ENCODE measurements at places on chromosomes 3 and 15.

GRCh38 chr15:62083194-62084154 is 16.7 kb downstream of the C2CD4A start:
- no peak for DNase-seq

DNA sequence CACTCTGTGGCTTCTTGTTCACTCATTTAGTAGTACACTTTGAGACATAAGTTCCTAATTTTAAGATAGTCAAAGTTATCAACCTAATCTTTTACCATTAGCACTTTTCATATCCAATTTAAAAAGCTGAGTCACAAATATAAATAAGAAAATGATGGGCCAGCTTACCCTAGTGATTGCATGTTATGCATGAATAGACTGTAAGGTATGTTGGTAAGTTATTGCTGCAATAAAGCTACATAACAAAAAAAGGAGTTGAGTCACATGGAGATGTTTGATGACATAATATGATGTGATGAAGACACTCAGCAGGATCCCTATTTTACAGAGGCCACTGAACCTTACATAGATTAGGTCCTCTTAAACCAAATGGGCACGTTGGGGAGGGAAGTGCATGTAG is 161.3 kb downstream of the OCA2 start:
- DNase-seq, result no peak

- DNase-seq, result no peak
These were observed 317.6 kb downstream of the CHL1 start for GRCh38 chr3:514192-514591.

GRCh38 chr3:56076746-56077145 is 391.5 kb downstream of the ERC2 start:
- DNase-seq, result no peak

- DNase-seq, result no peak
These were observed 168.2 kb upstream of the KCNMB2 start for GRCh38 chr3:178367817-178368617.

DNA sequence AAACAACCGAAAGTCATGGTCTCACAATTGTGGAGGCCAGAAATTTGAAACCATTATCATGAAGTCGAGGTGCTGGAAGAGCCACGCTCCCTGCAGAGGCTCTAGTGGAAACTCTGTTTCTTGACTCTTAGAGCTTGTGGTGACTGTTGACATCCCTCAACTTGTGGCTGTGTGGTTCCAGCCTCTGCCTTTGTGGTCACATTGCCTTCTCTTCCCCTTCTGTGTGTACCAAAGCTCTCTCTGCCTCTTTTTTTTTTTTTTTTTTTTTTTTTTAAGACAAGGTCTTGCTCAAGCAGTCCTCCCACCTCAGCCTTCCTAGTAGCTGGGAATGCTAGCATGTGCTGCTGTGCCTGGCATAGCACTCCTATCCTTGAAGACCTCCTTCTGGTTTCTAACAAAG is 48.7 kb upstream of the CRTC3 start:
- no peak for DNase-seq

GRCh38 chr3:26840272-26840870 is 217.8 kb downstream of the LRRC3B start:
- no peak for DNase-seq

DNA sequence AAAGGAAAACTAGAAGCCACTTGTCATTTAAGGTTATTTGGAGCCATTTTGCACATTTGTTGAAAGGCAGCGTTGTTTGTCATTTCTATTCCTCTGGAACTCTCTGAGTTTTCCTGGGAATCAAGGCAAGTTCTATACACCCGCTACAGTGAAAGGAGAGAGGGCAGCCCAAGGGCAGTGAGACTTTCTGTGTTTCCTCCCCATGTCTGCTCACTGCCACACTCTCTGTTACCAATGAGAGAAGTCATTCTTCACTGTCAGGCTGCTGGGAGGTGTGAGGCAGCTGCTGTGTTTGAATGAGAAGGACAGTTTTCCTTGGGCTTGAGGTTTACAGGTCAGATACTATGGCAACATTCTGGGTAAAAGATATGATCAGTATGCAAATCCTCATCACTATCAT is 36.0 kb downstream of the ATP13A5 start:
- DNase-seq, result no peak

GRCh38 chr3:57063032-57063431 is 2.6 kb downstream of the SPATA12 start:
- no peak for DNase-seq

- no peak for DNase-seq
These were observed 58.0 kb upstream of the ICE2 start for GRCh38 chr15:60536951-60537350.

DNA sequence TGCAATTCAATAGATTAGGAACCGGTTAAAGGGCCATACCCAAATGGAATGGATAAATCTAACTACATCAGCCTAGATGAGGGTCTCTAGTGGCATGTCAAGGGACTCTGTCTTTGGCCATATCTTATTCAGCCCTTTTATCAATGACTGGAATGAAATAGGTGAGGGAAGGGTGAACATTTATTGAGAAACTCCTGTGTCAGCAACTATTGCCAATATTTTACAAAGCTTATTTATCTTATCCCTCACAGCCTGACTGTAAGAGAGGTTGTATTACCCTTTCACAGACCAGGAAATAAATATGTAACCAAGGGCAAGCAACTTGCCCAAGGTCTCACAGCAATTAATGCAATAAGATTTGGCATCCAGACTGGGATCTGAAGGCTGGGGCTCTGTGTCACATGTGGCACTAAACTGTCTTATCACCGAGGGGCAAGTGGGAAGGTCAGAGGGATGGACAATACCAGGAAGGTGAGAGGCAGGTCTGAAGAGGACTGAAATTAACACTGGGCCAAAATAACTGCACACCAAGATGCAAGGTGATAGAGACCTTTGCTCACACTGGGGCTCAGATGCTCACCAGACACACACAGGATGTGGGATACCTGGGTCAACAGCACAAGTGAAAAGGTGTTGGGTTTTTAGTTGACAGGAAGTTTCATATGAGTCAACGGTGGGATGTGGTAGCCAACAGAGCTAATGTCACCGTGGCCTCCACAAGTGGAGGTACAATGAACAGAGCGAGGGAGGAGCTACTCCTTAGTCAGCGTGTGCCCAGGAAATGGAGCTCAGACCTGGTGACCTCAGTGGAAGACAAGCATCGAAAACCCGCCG is 261.3 kb downstream of the RPLP1 start:
- peak; percentile 69 for DNase-seq

GRCh38 chr15:66863390-66864085 is 161.5 kb downstream of the SMAD6 start:
- no peak for DNase-seq

DNA sequence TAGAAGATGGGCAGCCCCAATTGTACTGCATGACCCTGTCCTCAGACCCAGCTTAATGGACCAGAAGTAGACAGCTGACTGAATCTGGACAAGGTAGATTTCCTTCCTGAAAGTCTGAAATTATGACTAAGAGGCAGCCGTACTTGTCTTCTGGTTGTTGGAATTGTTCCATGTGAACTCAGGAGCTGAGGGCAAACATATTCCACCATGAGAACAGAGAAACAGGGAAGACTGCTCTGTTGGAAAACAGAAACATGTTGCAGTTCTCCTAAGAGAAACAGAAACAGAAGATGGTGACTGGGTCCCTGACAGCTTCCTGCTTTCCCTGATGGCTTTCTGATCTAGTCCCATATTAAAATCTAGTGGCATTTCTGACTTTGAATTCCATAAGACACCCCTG is 24.1 kb downstream of the POPDC2 start:
- no peak for DNase-seq

- no peak for DNase-seq
These were observed 162.4 kb upstream of the CGNL1 start for GRCh38 chr15:57213862-57214261.

DNA sequence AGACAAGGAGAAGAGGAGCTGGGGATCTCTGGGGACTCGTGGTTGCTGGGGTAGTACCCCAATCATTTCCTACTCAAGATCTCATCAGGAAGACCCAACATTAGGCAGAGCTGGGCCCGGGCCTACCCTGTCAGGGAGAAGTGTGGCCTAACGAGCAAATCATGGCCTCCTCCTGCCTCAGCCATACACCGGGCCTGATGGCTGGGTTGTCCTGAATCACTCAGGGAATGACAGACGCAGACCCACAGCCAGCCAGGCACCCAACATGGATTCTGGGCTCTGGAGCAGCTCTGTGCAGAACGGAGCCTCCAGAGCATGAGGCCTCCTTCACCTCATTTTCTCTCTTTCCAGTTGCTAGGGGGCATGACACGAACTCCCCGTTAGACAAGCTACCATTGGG is 19.7 kb downstream of the ITGA11 start:
- no peak for DNase-seq

DNA sequence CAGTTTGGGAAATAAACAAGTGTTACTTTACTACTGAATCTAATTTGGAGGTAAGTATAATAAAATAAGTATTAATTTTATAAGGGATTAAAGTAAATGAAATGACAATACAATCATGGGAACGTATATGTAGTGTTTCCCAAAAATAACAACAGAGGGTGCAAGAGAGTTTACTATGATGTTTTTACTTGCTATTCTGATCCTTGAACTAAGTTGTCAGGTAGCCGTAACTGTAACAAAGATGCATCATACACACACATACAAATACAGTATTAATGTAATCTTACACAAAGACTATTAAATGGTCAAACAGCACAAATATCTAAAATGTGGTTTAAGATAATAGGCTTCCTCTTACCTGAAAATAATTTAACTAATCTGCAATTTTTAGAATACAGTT is 311.4 kb downstream of the TBC1D5 start:
- no peak for DNase-seq

DNA sequence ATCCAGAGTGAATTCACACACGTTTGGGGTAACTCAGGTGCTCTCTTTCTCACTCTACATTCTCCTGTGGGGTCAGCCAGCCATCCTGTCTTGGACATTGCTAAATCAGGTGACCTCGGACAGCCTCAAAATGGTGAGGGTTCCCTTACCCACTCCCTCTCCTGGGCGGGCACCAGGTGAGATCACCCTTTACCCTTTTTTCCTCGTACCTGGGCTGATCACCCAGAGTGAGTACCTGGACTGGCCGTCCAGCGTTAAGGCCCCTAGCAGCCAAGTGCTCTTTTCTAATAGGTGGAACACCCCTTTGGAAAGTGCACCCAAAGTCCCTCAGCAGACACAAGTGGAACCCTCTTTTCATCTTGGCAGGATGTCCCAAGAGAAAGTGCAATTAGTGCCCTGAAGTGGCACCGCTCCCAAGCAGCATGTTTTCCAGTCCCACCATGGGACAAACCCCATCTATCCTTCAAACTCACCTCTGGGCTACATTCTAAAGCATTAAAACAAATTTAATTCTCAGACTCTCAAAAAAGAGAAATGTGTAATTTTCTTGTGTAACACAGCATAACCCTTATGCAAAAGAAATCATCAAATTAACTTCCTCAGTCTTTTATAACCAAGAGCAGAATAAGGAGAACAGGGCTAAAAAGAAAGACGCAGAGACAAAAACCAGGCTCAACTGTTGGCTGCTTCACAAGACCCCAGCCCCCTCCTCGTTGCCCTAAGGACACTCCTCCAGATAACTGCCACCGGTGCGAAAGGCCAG is 20.7 kb downstream of the TRANK1 start:
- DNase-seq, result no peak

DNA sequence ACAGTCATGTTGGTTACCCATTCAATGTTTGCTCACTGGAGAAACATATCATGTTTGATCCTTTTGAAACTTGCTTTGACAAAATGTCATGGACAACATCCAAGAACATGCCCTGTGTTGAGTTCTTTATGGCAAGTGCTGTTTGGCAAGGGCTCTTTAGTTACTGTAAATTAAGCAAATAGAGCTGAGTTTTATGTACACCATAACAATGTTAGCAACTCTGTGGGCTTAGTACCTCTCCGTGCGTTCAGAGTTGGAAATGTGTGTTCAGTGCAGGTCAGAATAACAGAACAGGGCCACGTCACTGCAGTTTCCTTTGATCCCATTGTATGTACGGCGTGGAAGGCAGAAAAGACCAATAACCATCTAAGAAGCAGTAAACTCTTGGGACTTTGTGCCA is 132.5 kb downstream of the MYRIP start:
- DNase-seq, result no peak

DNA sequence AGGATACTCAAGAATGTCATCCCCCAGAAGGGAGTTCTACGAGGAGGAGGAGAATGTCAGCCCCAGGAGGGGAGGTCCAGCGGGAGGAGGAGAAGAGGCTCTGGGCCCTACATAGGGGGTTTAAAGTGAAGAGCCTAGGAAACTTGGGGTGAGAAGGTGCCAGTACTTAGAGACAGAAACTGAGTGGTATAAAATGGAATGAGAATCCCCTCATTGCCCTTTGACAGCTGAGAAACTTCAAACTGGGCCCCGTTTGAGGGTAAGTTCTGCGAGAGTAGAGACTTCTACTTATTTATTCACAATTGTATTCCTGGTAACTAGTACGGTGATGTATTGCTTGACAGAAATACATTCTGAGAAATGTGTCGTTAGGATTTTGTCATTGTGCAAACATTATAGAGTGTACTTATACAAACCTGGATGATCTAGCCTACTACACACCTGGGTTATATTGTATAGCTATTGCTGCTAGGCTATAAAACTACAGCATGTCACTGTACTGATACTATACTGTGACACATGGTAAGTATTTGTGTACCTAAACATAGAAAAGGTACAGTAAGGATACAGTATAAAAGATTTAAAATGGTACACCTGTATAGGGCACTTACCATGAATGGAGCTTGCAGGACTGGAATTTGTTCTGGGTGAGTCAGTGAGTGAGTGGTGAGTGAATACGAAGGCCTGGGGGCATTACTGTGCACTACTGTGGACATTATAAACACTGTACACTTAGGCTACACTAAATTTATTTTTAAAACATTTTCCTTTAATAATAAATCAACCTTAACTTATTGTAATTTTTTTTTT is 62.0 kb downstream of the TSC22D2 start:
- no peak for DNase-seq

GRCh38 chr3:179227349-179227748 is 23.6 kb downstream of the KCNMB3 start:
- DNase-seq, result no peak

GRCh38 chr15:80153900-80154299 is 1.1 kb downstream of the FAH start:
- DNase-seq, result no peak

DNA sequence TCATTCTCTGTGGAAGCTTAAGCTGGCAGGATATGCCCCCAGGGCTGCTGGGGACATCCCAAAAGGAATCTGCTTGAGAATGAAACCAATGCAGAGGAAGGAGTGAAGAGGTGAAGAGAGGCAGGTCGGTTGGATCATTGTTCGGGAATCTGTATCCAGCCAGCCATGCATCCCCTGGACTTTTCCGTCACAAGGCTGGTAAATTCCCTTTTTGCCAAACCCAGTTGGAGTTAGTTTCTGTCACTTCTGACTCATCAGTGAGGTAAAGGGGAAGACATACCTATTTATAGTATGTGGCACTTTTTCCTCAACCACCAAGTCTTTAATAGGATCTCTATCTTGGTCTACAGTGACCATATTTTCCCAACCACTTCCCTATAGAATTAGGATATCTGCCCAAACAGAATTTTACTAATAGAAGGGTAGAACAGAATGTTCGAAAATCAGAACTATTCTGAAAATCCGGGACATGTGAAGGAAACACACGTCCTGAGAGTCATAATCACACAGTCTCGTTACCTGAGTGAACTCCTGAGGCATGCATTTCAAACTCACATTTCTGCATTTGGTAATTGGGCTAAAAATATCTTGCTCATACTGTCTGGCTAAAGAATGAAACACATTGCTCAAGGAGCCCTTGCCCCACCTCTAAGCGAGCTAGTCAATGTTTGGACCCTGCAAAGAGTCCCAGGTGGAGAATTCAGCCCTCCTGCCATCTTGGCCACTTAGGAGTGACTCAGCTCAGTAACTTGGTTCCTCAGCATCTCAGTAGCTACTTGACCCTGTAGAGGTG is 289.7 kb upstream of the ADAMTS9 start:
- no peak for DNase-seq

GRCh38 chr3:158205994-158206393 is 96.1 kb downstream of the RSRC1 start:
- no peak for DNase-seq

All from stimulated activated CD4-positive, alpha-beta T cell treated with anti-CD3 and anti-CD28 coated beads, Interleukin-4, amount 100 ng/mL, for 4 hours (primary cell).